ENCODE measurements at places on chromosomes 11 and 22.

DNA sequence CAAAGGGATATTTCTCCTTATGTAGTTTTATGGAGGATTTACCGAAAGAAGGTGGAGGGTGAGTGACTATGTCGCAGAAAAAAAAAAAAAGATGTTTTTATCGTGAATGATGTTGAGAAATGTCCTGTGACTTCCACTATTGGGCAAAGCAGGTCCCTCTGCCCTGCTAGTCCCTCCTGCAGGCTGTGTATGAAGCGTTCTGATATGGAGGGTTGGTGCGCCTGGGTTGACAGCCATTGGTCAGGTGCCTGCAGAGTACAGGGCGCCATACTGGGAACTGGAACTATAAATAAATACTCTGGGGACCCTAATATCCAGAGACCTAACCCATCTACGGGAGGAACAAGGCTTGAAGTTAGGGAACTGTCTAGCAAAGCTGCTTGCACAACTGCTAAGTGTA lies 1.5 kb downstream of the IL17RA start:
- no peak for DNase-seq

DNA sequence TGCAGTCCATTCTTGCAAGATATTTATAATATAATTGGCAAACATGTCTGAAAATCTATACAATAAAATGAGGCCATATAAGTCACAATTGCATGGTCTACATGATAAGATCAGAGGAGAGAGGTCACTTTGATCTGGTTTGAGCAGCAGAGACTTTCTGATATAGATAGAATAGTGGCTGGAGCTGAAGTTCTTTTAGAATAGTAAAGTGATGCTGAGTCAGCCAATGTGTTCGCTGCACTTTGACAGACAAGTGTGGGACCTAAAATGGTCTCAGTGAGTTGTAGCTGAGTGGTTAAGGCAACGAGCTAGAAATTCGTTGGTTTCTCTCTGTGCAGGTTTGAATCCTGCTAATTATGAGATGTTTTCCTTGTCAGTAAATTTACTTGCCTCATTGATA lies 257.0 kb upstream of the C11orf87 start:
- DNase-seq, result no peak

DNA sequence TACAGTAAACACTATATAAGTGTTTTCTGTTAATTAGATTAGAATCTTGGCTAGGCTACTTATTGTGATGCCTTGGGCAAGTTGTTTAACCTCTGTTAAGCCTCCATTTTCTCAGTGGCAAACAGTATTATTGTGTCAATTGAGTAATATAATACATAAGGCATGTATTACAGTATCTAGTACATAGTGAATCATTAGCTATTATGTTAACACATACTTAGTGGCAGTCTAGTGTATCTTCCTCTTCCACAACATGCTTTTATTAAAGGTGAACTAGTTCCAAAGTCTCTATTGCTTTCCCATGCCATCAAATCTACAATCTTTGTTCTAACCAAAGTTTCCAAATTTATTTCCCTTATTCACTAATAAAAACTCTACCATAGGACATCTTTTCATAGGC lies 200.9 kb downstream of the SOX6 start:
- no peak for DNase-seq

DNA sequence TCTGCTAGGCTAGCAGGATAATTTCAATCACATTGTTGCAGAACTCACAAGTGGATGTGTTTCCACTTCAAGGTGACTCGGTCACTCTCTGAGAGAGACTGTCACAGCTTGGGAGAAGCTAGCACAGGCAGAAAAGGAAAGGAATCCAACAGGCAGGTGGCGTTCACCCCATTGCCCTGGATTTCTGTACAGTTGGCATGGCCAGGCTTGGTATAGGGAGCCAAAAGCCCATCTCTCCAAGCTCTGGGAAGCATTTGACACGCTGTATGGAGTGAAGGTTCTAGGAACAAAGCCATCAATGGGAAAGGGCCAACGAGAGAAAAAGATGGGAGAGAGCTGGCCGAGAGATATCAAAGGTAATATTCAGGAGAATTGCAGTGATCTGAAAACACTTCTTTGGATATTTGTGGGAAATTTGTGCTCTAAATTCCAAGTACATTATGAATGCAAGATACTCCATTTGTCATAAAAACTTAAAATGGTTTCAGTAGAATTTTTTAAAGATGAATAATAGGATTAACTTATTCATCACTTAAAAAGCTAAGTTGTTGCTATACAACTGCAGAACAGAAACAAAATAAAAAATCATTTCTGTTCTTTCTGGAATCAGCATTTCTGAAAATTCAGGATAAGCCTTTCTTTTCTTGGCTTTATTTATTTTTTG lies 223.5 kb upstream of the NTM start:
- DNase-seq, result no peak

DNA sequence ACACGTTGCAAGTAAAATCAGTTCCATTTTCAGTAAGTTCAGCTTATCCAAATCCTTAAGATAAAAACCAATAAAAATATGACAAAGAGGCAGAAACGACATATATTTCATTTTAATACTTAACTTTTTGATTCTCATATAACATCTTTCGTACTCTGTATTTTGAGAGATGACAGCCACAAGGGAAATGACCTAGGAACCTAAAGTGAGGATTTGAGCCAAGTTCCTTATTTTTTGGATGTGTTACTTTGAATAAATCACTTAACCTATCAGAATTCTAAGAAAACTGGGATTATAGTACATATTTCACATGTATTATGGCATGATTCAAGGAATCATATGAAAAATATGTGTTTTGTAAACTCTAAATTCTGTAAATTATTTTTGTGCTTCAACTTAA lies 143.6 kb upstream of the TRPC6 start:
- no peak for DNase-seq

DNA sequence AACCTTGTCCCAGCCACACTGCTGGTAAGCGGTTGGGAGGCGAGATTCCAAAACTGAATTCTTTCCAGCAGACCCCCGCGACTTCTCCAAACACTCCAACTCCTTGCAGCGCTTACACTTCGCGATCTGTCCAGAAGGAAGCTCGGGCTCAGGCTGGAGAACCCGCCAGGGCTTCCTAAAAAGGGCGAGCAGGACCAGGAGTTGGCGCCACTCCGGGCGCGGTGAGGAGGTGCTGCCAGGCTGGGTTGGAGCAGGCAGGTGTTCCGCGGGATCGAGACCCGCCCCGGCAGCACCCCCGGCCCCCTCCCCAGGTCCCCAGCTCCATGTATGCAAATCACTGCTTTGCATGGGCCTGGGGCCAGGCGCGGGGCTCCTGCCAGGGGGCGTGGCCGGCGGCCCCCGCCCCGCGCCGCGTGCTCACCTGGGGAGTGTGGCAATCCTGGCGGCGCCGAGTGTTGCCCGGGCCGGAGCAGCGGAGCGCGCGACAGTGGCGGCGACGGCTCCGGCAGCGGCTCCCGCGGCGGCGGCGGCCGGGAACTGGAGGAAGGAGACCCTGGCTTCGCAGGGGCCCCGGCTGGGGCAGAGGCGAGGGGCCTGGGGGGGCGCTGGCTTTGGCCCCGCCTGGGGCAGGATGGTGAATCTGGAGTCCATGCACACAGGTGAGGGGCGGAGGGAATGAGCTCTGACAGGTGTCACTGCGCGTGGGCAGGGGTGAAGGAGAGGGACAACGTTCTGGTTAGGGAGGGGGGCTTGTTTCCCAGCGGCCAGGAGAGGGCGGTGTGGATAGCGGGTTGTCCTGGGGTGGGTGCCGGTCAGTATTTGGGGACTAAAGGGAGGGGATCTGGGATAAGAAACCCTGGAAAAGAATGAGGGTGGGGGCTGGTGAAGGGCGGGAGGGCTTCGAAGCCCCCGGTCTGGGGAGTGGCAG lies at the start of gene POU2F3:
Gene POU2F3 (plus strand): TSS at position 428 of the 928 bp plus-strand sequence. CDS start 204 bp downstream, at position 632.
- no peak for DNase-seq

DNA sequence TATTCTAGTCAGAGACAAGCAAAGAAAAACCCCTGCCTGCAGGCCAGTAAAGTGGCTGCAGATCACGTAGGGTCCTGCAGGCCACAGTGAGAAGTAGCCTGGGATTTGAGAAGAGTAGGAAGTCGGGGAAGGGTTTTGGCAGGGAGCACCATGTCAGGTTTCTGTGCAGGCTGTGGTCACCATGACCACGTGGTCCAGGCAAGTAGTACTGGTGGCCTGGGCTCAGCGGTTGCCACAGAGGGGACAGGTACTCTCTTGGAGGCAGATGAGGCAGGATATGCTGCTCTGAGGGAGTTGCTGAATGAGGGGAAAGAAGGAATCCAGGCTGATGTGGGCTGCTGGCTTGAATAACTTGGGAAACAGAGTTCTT lies 46.5 kb downstream of the PISD start:
- DNase-seq, result no peak

GRCh38 chr11:44854086-44854485 lies 96.6 kb downstream of the TP53I11 start:
- no peak for DNase-seq

GRCh38 chr11:115330684-115331482 lies 173.3 kb downstream of the CADM1 start:
- DNase-seq, result no peak

- no peak for DNase-seq
Observed at GRCh38 chr11:10602366-10602765, 33.9 kb upstream of the LYVE1 start.

DNA sequence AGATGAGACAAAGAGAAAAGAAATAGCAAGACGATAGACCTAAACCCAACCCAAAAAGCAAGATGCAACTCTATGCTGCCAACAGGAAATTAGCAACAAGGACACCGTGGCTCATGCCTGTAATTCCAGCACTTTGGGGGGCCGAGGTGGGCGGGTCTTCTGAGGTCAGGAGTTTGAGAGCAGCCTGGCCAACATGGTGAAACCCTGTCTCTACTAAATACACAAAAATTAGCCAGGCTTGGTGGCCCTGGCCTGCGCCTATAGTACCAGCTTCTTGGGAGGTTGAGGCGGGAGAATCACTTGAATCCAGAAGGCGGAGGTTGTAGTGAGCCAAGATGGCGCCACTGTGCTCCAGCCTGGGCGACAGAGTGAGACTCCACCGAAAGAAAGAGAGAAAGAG lies 24.3 kb upstream of the IL10RA start:
- no peak for DNase-seq

- DNase-seq, result no peak
Observed at GRCh38 chr11:15819679-15820286, 536.6 kb downstream of the SOX6 start.

DNA sequence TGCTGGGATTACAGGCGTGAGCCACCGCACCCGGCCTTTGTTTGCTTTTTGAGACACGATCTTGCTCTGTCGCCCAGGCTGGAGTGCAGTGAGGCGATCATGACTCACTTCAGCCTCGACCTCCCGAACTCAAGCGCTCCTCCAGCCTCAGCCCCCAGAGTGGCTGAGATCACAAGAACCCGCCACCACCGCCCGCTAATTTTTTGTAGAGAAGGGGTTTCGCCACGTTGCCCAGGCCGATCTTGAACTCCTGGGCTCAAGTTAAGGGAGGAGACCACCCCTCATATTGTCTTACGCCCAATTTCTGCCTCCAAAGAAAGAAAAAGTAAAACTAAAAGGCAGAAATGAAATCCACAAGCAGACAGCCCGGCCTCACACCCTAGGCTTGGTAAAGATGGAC lies 1.5 kb upstream of the POLA2 start:
- DNase-seq, result no peak

DNA sequence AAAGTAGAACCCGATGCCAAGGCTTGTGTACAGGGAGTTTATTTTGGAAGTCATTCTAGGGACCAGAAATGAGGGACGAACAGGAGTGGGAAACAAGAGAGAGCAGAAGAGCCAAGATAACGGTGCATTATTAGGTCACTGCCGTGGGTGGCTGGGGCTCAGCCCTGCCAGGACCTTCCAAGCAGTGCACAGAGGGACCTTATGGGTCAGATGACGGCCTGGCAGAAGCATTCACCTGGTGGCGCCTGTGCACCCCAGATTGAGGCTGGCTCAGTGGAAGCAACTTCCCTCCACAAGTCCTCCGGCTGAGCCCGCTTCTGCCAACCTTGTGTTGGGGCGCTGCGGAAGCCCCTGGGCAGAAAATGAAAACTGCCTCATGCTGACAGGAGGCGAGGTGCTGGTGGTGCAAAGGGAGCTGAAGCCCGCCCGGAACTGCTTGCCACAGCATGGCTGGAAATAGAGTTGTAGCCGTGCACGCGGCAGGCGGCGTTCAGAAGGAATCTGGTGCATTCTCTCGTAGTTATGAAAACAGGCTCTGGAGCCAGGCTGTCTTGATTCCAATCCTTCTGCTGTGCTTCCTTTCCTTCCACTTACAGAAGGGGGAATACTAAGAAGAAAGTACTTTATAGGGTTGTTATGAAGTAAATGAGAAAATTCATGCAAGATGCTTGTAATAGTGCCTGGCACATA lies 22.2 kb upstream of the TP53I11 start:
- no peak for DNase-seq

GRCh38 chr11:64998690-64999431 lies 2.1 kb upstream of the BATF2 start:
- peak; percentile 18 for DNase-seq

- DNase-seq, result no peak
Observed at GRCh38 chr11:102767800-102768199, 12.6 kb downstream of the MMP10 start.

GRCh38 chr22:50260801-50261614 lies 475 bp downstream of the MAPK12 start:
- DNase-seq, result no peak

DNA sequence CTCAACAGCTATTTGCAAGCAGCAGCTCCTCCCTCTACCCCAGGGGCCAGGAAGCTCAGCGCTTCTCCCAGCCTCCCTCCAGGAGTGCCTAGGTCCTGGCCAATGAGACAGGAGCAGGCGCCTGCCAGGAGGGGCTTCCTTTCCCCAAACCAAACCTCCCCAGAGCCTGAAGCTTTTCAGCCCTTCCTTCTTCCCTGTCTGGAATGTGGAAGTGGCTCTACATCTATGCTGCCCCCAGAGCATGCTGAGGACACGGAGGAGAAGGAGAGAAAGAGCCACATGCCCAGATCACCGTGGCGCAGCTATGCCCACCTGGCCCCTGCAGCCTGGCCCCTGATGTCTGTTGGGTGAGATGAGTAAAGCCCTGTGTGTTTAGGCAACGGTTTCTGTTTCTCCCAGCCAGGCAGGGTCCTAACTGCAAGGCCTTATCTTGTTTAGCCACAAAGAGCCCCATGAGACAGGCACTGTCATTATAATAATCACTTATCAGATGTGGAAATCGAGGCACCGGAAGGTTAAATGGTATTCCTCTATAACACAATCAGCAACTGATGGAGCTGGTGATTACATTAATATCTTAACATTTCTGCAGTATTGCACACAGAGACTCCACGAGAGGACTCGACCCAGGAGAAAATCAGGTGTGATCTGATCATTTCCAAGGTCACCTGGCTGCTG lies 315.8 kb downstream of the CTTN start:
- DNase-seq, result no peak

DNA sequence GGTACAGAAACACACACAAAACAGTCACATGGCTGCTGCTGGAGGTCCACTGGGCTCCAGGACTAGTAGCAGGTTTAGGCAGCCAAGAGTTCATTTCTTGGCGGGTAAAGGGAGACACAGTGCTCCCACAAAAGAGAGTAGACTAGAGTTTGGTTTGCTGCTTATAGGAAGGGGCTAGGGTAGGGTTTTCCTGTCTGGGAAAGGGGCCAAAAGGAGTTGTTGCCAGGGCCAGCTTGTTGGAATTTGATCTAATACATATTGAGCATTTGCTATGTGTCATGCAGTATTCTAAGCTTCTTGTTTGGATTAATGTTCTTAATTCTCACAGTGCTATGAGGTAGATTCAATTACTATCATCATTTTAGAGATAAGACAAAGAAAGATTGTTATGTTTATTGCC lies 195.1 kb upstream of the PLET1 start:
- no peak for DNase-seq

- DNase-seq, result no peak
Observed at GRCh38 chr22:33605666-33606065, 314.6 kb downstream of the LARGE1 start.

- DNase-seq, result no peak
Observed at GRCh38 chr11:75597636-75598035, 35.6 kb downstream of the SERPINH1 start.

- peak; percentile 96 for DNase-seq
Observed at GRCh38 chr11:75814677-75815344, at the start of gene UVRAG. Gene UVRAG (plus strand): TSS chr11:75815210. CDS start chr11:75815408, 198 bp downstream.
